ENCODE measurements at places on chromosomes 3 and 15.

GRCh38 chr15:71136793-71137518 lies 21.7 kb downstream of the THSD4 start:
- DNase-seq, result no peak

- DNase-seq, result no peak
Measured at GRCh38 chr15:35330048-35330695, 215.8 kb downstream of the DPH6 start.

DNA sequence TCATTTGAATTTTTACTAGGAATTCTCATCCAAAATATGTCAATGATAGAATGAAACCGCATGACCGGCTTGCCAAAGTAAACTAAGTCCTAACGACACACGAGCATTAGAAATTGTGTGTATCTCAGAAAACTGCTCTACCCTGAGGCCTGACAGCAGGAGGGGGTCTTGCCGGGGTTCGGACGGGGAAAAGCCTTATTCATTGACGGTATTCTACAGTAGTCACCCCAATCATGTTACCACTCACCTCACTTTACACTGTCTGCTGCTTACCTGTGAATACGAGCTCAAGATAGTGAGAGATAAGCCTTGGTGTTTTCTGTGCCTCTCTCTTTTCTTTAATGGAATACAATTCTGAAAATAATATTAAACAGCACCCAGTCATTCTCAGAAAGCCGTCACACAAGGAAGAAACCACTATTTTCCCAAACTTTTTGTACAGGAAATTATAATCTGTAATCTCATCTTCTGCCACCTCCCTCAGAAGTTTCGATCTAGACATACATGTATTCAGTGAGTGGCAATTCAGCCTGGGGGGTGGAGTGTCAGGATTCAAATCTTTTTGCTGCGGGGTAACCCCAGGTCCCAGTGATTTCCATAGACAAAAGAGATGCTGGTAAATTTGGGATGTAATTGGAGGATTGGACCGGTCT lies 492 bp upstream of the FAM43A start:
- no peak for DNase-seq

DNA sequence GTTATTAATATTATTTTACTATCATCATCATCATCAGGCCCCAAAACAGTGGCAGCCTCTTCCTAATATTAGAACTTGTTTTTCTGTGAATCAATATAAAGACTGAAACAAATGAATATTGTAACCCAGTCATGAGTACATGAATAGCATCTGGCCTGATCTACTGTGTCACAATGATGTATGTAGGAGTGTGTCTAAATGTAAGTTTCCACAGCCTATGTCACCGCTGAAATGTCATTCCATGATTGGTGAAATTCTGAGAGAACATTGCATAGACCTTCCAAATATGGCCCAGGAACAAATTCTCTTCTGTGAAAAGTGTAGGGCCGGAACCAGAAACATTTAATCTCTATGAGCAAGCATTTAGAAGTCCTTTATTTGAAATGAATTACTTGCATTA lies 20.6 kb upstream of the C3orf49 start:
- no peak for DNase-seq

GRCh38 chr3:43496740-43497375 lies 125.0 kb downstream of the ANO10 start:
- DNase-seq, result no peak

DNA sequence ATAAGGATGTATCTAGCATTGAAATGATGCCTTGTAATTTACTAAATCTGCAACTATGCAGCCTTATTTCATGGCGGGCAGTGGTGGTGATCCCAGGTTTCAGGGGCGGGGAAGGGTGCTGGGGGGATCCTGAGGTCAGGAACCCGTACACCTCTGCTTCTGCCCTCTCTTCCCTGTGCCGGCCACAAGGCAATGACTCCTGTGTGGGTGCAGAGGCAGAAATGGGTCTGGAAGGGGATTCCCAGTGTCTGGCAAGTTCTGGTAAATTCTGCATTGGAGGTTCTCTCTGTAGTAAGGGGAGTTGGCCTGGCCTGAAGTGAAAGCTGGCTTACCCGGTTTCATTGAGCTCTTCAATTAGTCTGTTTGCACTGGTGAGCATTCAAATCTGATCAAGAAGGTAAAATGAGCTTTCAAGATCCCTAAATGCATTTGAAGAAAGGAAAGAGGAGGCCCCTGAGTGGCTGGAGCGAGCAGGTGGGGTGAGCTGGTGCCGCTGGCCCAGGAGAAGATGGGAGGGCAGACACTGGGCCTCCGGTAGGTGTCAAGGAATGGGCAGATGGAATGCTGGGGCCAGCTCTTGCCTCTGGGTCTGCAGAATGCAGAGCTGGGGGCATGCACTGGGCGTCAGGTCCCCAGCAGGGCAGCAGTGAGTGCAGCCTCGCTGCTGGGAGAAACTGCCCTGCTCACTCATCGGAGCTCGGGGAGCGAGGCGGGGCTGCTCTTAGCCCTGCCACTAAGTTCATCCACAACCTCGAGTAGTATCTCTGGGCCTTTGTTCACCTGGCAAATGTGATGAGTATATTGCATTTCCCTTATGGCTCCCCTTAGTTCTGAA lies 13.7 kb downstream of the NRROS start:
- DNase-seq, result no peak

GRCh38 chr3:112445839-112446238 lies 53.4 kb downstream of the BTLA start:
- no peak for DNase-seq

- no peak for DNase-seq
Measured at GRCh38 chr15:68387381-68388143, 44.4 kb downstream of the ITGA11 start.

- peak; percentile 94 for DNase-seq
Measured at GRCh38 chr15:89196994-89197393, 24.4 kb downstream of the RLBP1 start.

DNA sequence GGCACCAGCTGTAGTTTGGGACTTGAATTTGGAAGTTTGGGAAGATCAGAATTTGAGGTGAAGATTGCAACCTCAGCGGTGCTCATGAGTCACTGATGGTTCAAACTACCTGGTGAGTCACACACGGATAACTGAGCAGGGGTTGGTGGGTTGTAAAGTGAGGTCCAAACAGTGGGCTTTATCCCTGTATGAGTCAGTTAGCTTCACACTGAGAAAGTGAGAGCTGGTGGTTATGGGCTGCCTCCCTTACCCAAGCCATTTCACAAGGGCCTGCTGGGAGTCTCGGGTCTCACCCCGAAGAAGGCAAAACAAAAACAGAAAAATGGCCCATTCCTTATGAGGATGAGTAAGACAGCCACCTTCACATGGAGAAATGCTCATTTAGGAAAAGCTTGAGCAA lies 77.0 kb downstream of the ITGA11 start:
- no peak for DNase-seq

DNA sequence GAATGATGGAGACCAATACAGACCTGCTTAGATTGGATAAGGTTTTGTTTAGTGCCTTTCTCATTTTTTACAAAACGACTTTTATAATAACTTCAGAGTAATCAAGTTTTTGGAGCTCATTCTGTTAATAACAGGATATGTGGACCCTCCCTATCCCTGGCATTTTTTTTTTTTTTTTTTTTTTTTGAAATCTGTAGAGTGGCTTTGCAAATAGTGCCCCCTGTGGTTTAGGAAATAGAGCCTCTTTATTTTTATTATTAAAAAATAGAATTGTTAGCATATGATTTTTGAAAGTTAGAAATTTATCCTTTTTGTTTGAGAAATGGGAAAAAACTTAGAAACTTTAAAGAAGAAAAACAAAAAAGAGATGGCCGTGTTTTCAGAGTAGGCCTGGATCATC lies 11.4 kb downstream of the SKIL start:
- no peak for DNase-seq

GRCh38 chr3:120496278-120497002 lies 45.6 kb upstream of the FSTL1 start:
- no peak for DNase-seq

DNA sequence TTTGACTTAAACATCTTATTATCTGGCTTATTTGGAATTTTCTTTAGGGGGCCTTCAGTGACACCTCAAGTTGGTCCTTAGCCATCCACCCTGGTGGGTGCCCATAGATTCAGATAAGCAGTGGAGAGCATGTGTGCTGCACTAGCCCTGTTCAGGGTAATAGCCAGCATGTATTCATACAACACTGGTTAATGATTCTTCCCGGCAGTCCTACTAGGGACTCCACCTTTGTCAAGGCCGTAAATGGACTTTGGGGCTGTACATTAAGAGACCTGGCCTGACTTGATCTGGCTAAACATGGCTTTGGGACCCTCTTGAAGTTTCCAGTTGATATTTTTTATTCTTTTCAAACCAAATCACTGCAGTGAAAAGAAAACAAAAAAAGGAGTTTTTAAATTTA lies 125.8 kb downstream of the PTPRG start:
- DNase-seq, result no peak

DNA sequence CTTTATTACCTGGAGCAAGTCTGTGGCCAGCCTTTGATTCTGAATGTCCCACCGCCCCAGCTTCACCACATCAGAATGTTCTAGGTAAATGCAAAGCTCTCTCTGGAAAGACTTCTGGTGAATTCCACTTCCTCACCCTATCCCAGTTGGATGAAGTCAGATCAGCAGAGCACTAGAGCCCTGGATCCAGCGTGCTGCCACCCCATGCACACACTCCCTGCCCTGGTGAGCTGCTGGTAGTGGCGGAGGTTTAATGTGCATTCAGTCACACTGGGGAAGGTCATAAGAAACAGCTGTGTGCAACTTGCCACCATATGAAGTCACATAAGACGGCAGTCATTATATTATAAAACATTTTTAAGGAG lies 16.3 kb upstream of the SLC41A3 start:
- no peak for DNase-seq

DNA sequence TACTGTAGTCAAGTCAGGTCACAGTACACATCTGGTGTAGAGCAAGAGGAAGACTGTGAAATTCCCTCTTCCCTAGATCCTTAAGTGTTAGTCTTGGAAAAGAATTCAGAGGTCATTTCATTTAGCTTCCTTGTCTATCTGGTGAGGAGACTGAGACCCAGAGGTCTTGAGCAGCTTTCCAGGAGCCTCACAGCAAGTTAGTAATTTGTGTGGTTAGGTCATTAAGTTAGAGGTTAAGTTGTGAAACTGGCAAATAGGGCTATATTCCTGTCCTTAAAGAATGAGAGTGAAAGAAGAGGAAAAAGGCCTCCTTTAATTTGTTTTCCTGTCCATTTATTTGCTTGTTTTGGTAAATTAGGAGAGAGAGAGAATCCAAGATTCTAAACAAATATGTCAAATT lies 9.0 kb downstream of the PODXL2 start:
- no peak for DNase-seq

GRCh38 chr3:6753536-6753935 lies 107.4 kb upstream of the GRM7 start:
- DNase-seq, result no peak

DNA sequence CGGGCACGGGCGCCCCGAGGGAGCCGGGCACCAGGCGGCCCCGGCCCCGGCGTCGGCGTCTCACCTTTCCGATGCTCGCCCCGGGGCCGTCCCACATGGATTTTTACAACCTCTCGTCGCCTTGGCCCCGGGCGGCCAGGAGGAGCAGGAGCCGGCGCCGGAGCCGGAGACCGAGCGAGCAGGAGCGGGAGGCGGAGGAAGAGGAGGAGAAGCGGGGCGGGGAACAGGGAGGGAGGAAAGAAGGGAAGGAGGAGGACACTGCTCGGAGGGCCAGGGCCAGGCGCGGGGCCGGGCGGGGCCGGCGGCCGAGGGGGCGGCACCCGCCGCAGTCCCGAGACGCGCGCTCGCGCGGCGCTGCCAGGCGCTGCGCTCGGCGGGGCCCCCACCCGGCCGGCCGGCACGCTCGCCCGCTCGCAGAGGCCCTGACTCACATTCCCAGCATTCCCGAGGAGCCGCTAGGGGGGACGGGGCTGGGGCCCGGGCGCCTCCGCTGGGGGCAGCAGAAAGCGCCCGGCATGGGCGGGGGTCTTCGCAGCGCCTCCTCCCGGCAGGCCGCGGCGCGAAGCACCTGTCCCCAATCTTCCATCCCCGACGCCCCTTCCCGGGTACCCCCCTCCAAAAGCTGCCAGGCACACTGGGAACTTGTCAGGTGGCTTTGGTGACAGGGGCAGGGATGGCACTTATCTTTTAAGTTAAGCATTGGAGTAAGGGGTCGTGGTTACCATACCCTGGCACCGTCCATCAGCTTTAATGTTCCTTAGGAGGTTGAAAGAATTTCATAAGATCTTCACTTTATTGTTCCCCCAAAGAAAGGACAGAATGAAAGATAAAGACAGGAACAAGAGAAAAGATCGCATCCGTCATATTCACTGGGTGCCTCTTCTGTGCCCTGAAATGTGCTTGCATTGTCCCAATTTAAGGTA lies at the start of gene ERC2:
Gene ERC2, minus strand, starts transcription at position 284 of the 923 bp plus-strand sequence.
- no peak for DNase-seq

- no peak for DNase-seq
Measured at GRCh38 chr3:51698209-51698608, 8.7 kb upstream of the GRM2 start.

DNA sequence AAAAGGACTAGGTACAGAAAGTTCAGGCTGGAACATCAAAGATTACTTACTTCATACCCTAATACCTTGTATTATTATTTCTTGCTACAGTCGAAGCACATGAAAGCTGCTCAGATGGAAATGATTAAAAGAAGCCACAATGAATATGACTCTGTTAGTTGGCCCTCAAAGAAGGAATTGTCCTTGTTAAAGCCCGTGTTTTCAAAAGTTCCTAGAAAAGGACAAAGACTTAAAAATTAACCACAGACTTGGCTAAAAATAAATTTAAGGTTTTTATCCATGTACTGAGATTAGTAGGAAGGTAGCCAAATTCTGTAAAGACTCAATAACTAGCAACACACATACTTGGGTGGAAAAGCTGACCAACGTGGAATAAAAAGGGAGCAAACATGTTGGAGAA lies 251.0 kb upstream of the RARB start:
- DNase-seq, result no peak

DNA sequence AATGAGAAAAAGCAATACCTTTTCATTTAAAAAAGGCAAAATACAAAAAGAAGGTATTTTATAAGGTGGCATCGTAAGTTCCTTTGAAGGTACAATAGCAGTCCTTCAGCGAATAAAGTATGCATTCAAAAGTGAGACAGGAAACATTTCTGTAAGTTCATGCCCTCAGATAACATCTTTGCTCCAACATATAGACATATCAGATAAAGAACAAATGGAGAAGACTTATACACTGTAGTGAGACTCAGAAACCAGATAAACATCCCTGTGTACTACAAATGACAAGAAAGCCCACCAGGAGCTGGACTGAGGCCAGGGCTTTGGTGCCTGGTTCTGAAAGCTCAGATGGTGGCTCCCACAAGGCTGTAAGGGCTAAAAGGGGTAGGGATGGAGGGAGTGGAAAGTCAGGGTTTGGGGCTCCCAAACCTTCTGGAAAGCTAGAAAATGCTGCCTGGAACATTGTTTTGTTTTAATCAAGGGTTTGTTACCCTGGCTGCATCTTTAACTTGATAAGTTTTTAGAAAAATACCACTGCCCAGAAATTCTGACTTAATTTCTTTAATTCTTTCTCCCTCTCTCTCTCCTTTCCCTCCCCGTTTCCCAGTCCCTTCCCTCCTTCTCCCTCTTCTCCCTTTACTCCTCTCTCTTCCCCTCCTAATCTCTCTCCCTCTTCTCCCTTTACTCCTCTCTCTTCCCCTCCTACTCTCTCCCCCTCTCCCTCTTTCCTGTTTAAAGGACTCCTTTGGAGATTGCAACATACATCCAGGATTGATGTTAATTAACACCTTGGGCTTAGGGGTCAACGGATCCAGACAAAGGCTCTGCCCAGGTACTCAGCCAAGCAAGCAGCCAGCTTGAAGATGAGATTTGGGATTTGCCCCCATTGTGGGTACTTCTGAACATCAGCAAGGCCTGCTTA lies 126.1 kb downstream of the AQP9 start:
- no peak for DNase-seq

- no peak for DNase-seq
Measured at GRCh38 chr3:137988982-137989381, 21.0 kb upstream of the CLDN18 start.
